Kidney epithelial cell (primary cell): ENCODE measurements at places on chromosomes 11 and 22. TPM values are rescaled to one million over a fixed set of nuclear protein-coding genes. Genes with fewer than 3 reads are reported as not detected.

Gene CD3E
- total RNA-seq: not detected in 2 replicates

DNA sequence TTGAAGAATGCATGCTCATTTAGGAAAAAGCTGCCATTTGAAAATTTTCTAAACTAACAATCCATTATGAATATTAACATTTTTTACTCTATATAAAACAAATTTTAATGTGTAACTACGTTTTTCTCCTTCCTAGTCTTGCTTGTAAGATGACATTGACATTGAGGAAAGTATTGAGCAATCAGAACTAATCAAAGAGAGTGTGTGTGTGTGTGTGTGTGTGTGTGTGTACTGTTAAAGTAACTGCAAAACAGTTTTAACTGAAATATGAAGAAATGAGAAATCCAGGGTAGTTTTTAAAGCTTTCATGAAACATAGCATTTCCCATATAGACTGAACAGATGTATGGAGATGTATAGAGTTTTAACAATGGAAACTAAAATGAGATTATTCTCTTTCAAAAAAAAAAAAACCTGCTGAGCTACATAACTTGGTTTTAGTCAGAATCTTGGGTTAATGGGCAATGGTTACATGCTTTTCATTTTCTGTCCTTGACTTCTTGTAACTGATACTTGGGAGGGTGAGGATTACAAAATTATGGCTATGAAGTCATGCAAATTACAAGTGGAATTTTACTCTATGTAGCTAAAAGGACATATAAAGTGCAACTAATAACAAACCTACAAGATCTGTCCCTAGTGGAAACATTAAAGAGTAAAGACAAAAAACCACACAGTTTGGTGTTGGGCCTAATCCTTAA is 2.0 kb downstream of the PDGFD start:
- DNase-seq: no peak

- no peak for DNase-seq
These were observed 66.9 kb upstream of the TENM4 start for GRCh38 chr11:79507706-79508105.

Gene DGCR8
- 34.0 and 35.7 TPM in 2 replicates for total RNA-seq

DNA sequence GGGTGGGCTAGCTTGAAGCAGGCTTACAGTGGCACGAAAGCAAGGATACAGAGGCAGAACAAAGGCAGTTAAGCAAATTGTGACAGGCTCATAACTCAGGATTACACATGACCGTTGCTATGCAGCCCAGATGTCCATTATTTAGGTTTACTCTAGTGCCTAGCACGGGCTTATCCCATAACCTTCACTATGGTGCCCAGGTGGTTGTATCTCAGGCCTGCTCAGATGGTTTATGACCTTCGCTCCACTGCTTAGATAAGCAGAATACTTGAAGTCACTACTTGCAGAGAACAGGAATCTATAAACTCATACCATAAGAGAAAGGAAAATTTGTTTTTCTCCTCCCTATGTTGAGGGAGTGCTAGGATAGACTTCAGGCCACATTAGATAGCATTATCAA is 9.0 kb downstream of the OR6M1 start:
- DNase-seq: no peak

DNA sequence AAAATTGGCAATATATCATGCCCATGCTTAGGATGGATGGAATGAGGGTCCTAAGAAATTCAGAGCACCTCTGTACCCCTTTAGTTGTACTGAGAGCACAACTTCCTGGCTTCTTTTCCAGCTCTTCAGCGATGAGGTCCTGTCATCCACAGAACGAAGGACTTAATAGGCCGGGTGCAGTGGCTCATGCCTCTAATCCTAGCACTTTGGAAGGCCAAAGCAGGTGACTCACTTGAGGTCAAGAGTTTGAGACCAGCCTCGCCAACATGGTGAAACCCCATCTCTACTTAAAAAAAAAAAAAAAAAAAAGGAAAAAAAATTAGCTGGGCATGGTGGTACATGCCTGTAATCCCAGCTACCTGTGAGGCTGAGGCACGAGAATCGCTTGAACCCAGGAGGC is 125.3 kb upstream of the BMAL1 start:
- DNase-seq: no peak

Gene SMIM35
- total RNA-seq: not detected in 2 replicates

Gene LRRN4CL
- total RNA-seq: 0.25 TPM in 1 of 2 replicates, not detected in the other
